ENCODE measurements at places on chromosomes 16 and 17. TPM values are rescaled to one million over a fixed set of nuclear protein-coding genes. Genes with fewer than 3 reads are reported as not detected.

DNA sequence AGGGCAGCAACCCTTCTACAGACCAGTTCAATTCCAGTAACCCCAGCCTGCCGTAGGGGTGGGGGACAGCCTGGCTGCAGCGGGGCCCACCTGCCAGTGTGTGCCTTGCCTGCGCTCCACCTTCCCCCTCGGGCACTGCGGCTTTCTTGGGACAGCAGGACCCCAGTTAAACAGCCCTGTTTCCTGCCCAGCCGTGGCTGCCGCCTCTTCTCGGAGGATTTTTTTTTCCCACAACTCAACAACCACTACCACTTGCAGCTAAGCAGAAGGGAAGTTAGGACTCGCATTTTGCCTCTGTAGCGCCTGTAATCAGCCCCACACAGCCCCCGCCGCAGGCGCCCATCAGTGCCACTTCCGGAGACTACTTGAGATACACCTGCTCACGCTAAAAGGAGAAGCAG lies 76.1 kb downstream of the RAI1 start:
- H3K27ac ChIP-seq = no peak overlapping the region
- no peak overlapping the region for H3K4me3 ChIP-seq
- DNase-seq = no peak
- H3K4me1 ChIP-seq = peaks cover 13% of the 10 kb centered on the region
- H3K36me3 ChIP-seq = no peaks in the 10 kb centered on the region

DNA sequence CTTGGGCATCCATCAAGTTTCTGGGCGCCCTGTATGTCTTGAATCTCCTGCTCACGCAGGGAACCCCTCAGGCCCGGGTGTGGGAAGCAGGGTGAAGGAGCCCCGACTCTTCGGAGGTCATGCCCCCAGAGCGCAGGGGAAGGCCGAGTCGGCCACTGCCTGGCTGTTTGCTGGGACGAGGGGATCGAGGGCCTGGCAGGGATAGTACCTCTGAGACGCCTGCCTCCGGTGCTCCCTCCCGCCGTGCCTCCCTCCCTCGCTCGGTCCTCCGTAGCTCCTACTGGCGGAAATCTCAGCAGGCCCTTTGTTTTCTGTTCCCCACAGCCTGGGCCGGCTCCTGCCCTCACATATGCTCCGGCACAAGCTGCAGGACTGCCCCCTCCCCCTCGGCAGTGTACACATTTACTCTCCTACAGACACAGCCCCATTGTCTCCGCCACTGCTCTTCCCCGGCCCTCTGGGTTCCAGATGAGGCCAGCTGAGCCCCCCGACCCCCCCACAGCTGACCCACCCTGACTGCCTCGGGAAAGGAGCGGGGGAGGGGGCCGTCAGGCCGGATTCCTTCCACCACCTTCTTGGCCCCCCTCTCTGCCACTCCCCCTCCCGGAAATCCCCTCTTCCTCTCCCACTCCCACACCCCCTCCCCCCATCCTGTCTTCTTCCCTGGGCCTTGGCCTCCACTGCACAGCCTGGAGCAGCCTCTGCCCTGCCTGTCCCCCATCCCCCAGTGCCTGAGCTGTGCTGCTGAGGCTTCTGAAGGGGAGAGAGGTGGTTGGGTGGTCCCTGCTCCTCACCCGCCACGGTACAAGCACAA lies 1.4 kb downstream of the TRAF4 start:
- peak; percentile 75 for DNase-seq
- no peaks in the 10 kb centered on the region for H3K27me3 ChIP-seq
- peaks cover 32% of the 10 kb centered on the region for H3K4me1 ChIP-seq
- H3K4me3 ChIP-seq = peak overlapping the region; percentile 93
- peaks cover 16% of the 10 kb centered on the region for H3K36me3 ChIP-seq

- H3K27me3 ChIP-seq = peaks cover 52% of the 10 kb centered on the region
- H3K36me3 ChIP-seq = no peaks in the 10 kb centered on the region
- peaks cover 62% of the 10 kb centered on the region for H3K4me1 ChIP-seq
- no peak overlapping the region for H3K27ac ChIP-seq
- no peak for DNase-seq
Observed at GRCh38 chr17:40343219-40344119, 21.1 kb downstream of the GJD3 start.

DNA sequence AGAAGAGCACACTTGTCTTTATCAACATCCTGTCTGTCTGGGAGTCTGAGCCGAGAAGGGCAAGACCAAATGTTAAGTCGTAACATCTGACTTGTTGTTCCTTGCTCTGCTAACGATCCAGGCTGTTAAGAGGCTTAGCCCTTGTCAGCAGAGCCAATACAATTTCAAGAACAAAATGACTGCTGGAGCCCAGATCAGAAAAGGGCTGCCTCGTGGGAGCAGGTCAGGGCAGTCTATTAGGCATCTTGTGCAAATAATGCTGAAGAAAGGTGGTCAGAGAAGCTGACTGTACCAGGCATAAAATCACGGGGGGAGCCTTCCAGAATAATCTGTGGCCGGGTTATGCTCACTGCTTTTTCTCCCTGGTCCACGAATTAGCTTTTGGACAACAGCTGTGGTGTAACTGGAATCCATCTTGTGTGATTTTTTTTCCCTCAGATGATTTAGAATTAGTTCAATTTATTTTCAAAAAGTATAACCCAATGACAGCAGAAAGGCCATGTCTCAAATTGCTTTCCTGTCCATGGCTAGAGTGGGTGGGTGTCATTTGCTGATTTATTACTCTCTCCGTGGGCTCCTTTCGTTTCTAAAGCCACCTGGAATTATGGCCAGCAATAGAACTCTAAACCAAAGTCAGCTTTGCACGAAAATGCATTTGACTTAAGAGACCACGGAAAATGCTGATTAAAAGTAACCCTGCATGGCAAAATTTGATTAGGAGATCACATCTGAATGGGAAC lies 221.1 kb upstream of the HSBP1 start:
- DNase-seq = no peak
- no peak overlapping the region for H3K4me3 ChIP-seq
- H3K36me3 ChIP-seq = no peaks in the 10 kb centered on the region
- no peak overlapping the region for H3K27ac ChIP-seq
- peaks cover 27% of the 10 kb centered on the region for H3K4me1 ChIP-seq
- peaks cover 6% of the 10 kb centered on the region for H3K27me3 ChIP-seq

DNA sequence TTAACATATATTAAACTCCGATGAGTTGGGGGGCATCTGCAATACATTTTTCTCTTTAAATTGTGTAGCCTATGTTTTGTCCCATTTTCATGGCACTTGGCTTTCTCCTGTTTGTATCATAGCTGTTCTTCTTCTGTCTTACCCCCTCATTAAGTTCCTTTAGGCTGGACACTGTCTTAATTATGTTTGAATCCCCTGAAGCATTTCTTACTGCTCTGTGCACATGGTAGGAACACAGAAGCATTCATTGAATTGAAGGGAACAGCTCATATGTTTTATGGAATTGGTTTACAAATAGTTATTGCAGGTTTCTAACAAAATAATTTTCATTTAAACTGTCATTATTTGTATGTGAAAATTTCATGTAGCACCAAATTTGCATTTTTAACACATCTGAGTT lies 176.8 kb downstream of the TANC2 start:
- H3K27me3 ChIP-seq = no peaks in the 10 kb centered on the region
- no peak for DNase-seq
- H3K27ac ChIP-seq = no peak overlapping the region
- peaks cover 6% of the 10 kb centered on the region for H3K4me1 ChIP-seq
- H3K4me3 ChIP-seq = no peak overlapping the region

DNA sequence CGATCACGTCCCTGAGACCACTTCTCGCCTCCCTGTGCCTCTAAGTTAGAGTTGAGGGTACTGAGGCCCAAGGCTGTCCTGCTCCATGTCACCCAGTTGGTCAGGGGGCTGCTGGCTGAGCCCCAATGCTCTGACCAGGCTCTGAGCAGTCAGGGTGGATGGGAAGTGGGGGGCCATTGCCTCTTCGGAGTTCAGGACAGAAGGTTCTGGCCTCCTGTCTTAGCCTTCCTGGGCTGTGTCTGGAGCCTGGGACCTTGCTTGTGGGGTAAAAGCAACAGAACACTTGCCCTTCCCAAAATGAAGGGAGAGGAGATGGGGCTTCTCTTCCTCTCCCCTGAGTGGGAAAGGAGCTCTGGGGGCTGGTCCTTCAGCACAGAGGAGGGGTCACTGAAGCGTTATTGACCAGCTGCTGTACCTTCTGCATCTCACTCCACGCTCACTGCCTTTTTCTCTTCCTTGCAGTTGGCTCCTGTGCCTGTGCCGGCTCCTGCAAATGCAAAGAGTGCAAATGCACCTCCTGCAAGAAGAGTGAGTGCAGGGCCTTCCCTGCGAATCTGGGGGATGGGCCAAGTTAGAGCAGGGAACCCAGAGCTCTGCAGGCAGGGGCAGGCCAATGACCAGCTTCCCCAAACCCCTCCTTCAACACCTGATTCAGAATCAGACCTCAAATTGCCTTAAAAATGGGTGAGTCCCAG lies 580 bp downstream of the MT1X start:
- peaks cover 27% of the 10 kb centered on the region for H3K4me1 ChIP-seq
- H3K27me3 ChIP-seq = peaks cover 24% of the 10 kb centered on the region
- no peaks in the 10 kb centered on the region for H3K36me3 ChIP-seq
- no peak overlapping the region for H3K27ac ChIP-seq

- no peaks in the 10 kb centered on the region for H3K27me3 ChIP-seq
- H3K4me1 ChIP-seq = no peaks in the 10 kb centered on the region
- H3K4me3 ChIP-seq = no peak overlapping the region
Observed at GRCh38 chr16:81925016-81925415, 86.3 kb downstream of the SDR42E1 start.

DNA sequence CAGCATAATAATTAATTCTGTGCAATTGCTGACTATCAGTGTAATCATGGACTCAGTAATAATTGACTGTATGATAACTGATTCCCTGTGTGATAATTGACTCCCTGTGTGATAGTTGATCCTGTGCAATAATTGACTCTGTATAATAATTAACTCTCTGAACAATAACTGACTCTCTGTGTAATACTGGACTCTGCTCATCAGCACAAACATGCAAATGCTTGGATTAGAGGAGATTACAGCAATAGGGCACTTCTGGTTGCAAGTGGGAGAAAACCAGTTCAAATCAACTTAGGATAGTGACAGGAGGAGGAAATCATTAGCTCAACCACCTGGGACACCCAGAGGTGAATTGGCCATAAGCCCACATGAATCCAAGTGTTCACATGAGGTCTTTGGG lies 582.1 kb downstream of the RBFOX1 start:
- H3K36me3 ChIP-seq = no peaks in the 10 kb centered on the region
- DNase-seq = no peak
- H3K27ac ChIP-seq = no peak overlapping the region
- no peak overlapping the region for H3K4me3 ChIP-seq

DNA sequence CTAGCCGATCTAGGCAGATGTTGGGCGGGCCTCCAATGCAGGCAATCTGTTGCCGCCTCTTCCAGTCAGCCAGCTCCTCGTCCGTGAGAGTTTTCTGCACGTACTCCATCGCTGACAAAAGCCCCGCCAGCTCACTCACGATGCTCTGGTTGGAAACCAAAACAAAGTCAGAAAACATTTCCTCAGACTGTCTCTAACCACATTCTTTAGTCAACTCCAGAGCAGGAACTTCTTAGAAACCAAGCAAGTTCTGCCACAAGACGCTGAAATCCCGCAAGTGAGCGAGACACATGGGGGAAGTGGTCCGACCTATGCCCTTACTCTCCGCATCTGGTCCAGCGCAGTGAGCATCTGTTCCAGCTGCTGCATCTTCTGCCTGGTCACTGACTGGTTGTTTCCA lies 49.1 kb downstream of the STAT5A start:
- no peak overlapping the region for H3K27ac ChIP-seq
- DNase-seq = no peak
- H3K4me1 ChIP-seq = no peaks in the 10 kb centered on the region
- peaks cover 40% of the 10 kb centered on the region for H3K36me3 ChIP-seq

GRCh38 chr17:21400816-21401593 lies 24.8 kb downstream of the KCNJ12 start:
- no peak overlapping the region for H3K4me3 ChIP-seq
- no peaks in the 10 kb centered on the region for H3K4me1 ChIP-seq
- no peaks in the 10 kb centered on the region for H3K27me3 ChIP-seq
- no peak for DNase-seq
- no peaks in the 10 kb centered on the region for H3K36me3 ChIP-seq

GRCh38 chr17:53736516-53737240 lies 86.0 kb upstream of the KIF2B start:
- no peaks in the 10 kb centered on the region for H3K27me3 ChIP-seq
- H3K27ac ChIP-seq = no peak overlapping the region
- H3K4me3 ChIP-seq = no peak overlapping the region
- no peak for DNase-seq

- DNase-seq = no peak
- no peak overlapping the region for H3K27ac ChIP-seq
- H3K36me3 ChIP-seq = no peaks in the 10 kb centered on the region
- H3K27me3 ChIP-seq = no peaks in the 10 kb centered on the region
Observed at GRCh38 chr17:49748223-49748622, 15.7 kb downstream of the FAM117A start.

- no peak for DNase-seq
- H3K36me3 ChIP-seq = no peaks in the 10 kb centered on the region
- H3K27ac ChIP-seq = no peak overlapping the region
Observed at GRCh38 chr17:50672831-50673551, 34.7 kb downstream of the ANKRD40 start.

DNA sequence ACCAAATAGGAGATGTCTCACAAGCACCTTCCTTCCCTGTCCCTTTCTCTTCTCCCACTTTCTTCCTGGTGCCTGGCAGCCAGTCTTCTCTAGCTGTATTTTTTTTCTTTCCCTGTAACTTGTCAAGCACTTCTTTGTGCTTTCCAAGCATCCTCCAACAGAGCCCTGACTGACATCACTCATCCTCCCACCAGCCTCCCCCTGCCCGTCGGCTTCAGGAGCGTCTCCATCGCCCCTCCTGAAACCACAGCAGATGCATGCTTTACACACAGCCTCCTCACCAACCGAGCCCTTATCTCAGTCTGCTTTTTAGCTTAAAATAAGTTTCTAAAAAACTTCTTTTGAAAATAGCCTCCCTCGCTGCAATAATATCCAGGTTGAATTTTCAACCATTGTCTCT lies 268.7 kb upstream of the CDH5 start:
- no peak for DNase-seq
- no peak overlapping the region for H3K4me3 ChIP-seq
- H3K27me3 ChIP-seq = no peaks in the 10 kb centered on the region

Gene CRYBA1
- not detected for total RNA-seq

Gene CD300H
- total RNA-seq = not detected

Gene DBF4B
- 13.0 TPM for total RNA-seq

Gene HCRT
- total RNA-seq = not detected

Gene CCL23
- not detected for total RNA-seq

Gene IQCK
- 10.0 TPM for total RNA-seq

Measured in GM23338 (cell line).